GOT3 (cell line): ENCODE measurements at places on chromosomes 5 and 9.

- no peak for DNase-seq
These were observed 243.2 kb downstream of the FSTL4 start for GRCh38 chr5:133368916-133369783.

DNA sequence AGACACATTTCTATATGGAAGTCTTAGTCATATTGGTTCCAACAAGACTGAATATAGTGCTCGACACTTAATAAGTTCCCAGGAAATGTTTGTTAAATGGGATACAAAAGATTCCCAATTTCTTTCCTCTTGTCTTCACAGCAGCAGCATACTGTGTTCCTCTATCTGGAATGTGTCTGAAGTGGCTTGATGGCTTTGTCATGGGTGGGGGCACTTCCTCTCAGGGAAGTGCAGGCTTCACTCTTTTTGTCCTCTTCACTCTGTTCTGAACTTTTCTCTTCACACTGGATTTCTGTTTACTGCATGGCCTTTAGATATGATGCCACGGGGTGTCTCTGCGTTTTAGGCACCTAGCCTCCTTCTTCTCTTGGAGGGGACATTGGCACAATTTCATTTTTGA is 127.7 kb upstream of the C9orf72 start:
- no peak for DNase-seq

GRCh38 chr5:37881359-37881758 is 41.5 kb upstream of the GDNF start:
- no peak for DNase-seq

DNA sequence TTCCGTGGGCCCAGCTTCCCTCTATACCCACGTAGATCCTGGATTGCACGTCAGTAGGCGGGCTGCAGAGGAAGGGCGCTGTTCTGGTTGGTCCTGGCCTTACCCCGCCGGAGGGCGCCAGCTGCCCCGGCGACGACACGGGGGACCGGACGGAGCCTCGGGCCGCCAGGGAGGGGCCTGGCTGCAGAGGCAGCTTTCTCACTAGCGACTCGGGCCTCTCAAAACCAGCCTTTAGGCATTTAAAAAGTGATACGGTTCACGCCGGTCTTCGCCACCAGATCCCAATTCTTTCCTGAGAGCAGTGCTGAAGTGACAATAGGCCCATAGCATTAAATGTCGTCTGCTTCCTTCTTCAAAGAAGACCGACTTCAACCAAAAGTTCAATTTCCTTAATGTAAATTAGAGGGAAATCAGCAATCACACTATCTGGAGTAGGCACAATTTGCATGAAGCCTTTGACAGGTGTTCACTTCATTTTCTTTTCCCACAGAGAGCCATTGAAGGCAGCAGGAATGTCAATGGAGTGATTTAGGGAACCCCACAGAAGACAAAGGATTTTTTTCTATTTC is 17.6 kb upstream of the UBE2D2 start:
- no peak for DNase-seq

GRCh38 chr5:14420101-14420811 is 161.3 kb upstream of the OTULINL start:
- no peak for DNase-seq
